ENCODE measurements at places on chromosomes 5 and 9.

- no peak for DNase-seq
Observed at GRCh38 chr9:23731353-23731752, 94.7 kb downstream of the ELAVL2 start.

- no peak for DNase-seq
Observed at GRCh38 chr5:144002876-144003275, 167.6 kb downstream of the YIPF5 start.

DNA sequence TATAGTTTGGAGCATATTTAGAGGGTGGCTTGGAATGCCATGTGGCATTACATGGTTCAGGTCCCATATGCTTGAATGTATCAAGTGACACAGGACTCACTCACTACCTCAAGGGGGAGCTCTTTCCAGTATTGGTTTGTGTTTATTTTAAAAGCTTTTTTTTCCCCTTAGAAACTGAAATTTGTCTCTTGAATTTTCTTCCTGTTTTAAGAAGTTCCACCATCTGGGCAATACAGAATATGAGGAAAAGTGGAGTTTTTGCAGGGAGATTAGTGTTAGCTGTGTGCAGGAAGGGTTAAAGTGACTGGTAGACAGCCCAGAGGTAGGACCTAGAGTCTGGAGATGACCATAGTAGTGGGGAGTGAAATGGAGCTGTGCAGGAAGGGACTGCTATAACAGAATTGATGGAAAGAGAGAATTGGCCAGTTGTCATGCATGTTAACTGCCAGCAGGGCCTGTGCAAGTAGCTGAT is 36.6 kb downstream of the CTNNA1 start:
- DNase-seq: peak; percentile 46

- DNase-seq: no peak
Observed at GRCh38 chr5:179121667-179122111, 61.5 kb downstream of the ZNF354C start.

DNA sequence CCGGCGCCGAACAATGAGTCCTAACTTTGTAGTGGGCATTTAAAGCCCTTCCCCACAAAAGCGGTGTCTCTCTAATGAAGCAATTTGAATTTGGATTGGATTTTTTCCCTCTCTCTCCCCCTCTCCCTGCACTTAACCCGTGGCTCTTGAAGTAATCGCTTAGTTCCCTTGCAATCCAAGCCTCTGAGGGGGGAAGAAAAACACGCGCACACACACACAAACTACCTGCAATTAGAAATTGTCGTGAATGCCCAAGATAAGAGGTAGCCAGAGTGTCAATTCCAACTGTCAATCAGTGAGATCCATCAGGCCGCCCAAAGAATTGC is 1.2 kb downstream of the LHX6 start:
- DNase-seq: no peak

- no peak for DNase-seq
Observed at GRCh38 chr5:142309747-142310318, 15.0 kb downstream of the SPRY4 start.

GRCh38 chr9:34501372-34501771 is 21.4 kb downstream of the ENHO start:
- DNase-seq: no peak

DNA sequence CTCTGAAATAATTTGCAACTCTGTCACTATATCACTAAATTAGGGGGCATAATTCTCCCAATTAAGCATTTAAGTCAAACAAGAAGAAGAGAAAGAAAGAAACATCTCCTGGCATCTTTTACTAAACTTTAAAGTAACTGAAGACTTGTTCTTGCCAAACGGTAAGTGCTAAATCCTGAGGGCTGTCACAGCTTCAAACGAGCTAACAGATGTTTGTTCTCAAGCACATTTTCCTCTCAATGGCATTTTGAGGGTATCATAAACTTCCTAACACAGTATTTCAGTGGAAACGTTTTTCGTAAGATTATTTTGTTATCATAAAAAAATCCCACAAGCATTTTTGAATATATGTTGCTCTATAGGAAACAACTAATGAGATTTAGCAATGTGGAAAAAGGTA is 169.5 kb upstream of the TAS2R1 start:
- no peak for DNase-seq

DNA sequence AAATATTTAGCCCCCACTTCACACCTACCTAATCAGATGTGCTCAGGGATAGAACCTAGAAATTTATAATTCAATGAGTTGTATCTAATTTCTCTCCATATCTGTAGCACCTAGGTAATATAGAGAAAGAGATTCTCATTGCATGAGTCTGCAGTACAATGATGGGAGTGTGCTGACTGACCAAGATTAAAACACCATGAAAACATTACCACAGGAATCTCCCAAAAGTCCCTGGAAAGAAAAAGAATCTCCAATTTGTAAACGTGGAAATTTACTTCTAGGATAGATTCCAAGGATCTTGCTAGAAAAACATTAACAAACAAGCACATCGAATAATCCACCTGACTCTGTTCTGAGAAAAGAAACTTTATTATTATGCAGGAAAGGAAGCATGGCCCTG is 45.0 kb upstream of the DMRTA1 start:
- peak; percentile 23 for DNase-seq

- no peak for DNase-seq
Observed at GRCh38 chr9:134390537-134390936, 64.3 kb downstream of the RXRA start.

GRCh38 chr5:60437308-60437707 is 262.7 kb downstream of the DEPDC1B start:
- no peak for DNase-seq

- no peak for DNase-seq
Observed at GRCh38 chr5:68233075-68233474, 17.5 kb downstream of the PIK3R1 start.

DNA sequence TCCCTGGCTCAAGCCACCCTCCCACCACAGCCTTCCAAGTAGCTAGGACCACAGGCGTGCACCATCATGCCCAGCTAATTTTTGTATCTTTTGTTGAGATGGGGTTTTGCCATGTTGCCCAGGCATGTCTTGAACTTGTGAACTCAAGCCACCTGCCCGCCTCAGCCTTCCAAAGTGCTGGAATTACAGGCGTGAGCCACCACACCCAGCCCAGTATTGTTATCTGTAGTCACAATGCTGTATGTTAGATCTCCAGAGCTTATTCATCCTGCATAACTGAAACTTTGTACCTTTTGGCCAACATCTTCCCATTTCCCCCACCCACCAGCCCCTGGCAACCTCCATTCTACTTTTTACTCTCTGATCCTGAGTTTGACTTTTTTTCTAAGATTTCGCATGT is 37.5 kb downstream of the CREBRF start:
- no peak for DNase-seq

GRCh38 chr5:174336479-174336878 is 291.0 kb downstream of the NSG2 start:
- no peak for DNase-seq

DNA sequence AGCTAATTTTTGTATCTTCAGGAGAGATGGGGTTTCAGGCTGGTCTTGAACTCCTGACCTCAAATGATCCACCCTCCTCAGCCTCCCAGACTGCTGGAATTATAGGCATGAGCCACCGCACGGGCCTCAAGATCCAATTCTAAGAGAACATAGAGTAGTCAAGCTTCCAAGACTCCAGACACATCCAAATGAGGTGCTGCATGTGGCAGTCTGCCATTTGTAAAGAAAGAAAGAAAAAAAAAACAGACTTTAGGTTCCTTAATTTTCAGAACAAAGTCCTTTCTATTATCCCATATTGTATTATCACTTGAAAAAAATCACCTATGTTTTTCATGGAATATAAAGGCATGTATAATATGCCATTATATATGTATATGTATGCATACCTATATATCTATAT is 2104.5 kb downstream of the MAT2B start:
- no peak for DNase-seq

DNA sequence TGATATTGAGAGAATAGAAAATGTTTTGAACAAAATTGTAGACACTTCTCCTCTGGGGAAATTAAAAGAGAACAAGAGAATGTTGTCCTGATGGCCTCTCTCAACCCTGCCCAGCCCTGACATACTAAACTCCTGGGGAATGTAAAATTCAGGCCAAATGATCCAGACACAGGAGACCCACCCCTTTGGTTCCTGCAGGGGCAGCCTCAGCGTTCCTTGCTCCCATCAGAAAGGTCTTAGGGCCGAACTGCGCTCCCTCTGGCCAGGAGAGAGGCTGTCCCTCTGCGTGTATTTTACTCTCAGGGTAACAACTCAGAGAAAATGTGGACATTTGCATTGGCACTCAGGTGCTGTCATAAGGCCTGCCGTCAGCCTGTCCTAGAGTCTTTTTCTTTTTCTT is 616.3 kb upstream of the KLF4 start:
- DNase-seq: no peak

GRCh38 chr5:57184322-57184721 is 10.5 kb downstream of the GPBP1 start:
- no peak for DNase-seq

GRCh38 chr5:78829811-78830527 is 155.1 kb downstream of the ARSB start:
- DNase-seq: no peak

GRCh38 chr9:124886866-124887492 is 25.0 kb downstream of the ARPC5L start:
- DNase-seq: no peak

GRCh38 chr9:16131264-16131663 is 578.4 kb downstream of the CCDC171 start:
- DNase-seq: peak; percentile 56

- peak; percentile 79 for DNase-seq
Observed at GRCh38 chr5:59587489-59588337, 305.8 kb downstream of the PDE4D start.

- DNase-seq: peak; percentile 65
Observed at GRCh38 chr5:111734013-111734412, 23.0 kb downstream of the NREP start.

DNA sequence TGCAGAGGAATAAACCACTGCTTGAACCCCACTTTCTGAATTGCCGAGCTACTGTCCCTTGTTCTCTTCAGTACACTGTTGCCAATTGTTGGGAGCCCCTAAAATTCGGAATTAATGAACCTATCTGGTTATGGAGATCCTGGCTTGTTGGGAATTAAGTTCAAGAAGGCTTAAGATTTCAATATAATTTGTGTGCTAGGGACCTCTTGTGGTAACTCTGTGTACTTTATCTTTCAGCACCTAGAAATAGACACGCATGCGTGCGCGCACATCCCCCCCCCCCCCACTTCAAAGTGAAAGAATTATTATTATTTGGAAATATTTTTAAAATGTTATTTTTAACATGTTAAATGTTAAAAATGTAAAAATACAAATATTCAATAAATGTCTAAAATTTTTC is 53.3 kb upstream of the FAM169A start:
- DNase-seq: peak; percentile 66

DNA sequence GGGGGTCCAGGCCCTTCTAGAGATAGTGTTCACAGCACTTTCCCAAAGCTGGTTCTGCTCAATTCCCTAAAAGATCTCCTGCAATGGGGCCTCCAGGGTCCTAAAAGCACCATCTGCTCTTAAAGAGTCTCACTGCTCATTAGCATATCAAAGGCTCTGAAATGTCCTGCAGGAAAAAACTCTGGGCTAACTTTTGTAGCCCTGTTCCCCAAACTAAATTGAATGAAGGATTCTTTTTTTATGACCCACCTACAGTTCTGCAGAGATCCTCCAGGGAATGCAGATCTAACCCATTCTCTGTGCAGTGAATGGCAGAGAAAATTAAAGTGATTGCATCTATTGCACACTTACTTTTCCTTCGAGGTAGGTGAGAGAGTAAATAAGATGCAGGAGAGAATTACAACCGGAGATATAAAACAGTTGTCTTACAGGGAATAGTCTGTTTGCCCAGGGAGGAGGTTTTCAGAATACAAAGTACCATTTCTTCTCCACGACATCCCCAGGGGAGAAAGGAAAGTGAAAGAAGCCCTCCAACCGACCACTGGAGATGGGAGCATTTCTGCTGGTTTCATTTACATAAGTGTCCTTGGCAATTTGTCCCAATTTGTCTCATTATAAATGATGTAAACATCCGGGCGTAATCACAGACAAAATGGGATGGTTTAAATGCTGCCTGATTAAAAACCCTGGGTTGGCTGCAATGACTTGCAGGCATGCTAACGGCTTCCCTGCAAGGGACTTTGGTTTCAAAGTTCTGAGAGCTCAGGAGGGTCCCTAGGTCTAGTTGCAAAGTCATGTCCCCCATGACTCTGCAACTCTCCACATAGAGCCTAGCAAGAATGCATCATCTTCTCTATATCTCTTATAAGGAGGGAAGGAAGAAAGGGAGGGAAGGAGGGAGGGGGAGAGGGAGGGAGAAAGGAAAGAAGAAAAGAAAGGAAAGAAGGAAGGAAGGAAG is 114.0 kb downstream of the KCNIP1 start:
- no peak for DNase-seq

GRCh38 chr5:69493396-69494133 is 975 bp downstream of the OCLN start:
- DNase-seq: peak; percentile 29

GRCh38 chr5:141762316-141762715 is 80.3 kb upstream of the ARAP3 start:
- no peak for DNase-seq

- no peak for DNase-seq
Observed at GRCh38 chr9:68669218-68669617, 35.8 kb upstream of the PIP5K1B start.

DNA sequence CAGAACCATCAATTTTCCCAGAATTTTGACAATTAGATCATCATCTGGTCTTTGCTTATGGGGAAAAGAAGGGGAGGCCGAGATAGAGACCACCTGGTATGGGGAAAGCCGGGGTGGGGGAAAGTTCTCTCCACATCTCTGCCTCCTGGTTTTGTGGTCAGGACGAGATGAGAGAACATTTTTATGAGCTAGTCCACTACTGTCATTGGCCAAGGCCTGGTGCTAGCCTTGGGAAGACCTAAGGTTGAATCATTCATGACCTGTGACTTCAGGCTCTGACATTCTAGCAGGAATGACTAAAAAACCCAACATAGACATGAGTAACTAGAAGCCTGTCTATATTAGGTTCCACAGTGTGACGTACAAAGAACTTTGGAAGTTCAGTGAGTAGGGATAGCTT is 135.2 kb downstream of the PTTG1 start:
- DNase-seq: peak; percentile 53

DNA sequence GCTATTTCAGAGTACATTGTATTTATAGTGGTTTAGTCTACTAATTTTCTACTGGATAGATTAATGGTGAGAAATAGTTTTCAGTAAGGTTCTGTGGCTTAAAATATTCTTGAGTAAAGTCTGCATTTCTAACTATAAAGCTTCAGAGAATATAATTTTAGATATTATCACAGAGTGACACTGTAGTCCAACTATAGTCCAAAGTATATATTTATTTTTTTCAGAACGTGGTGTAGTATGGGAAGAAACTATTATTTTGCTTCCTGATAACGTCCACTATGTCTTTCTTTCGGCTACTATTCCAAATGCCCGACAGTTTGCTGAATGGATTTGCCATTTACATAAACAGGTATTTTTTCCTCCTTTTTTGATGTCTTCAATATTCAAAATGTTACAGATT is 35.3 kb downstream of the MTREX start:
- no peak for DNase-seq

GRCh38 chr5:65041296-65042158 is 272.8 kb downstream of the CWC27 start:
- peak; percentile 45 for DNase-seq

DNA sequence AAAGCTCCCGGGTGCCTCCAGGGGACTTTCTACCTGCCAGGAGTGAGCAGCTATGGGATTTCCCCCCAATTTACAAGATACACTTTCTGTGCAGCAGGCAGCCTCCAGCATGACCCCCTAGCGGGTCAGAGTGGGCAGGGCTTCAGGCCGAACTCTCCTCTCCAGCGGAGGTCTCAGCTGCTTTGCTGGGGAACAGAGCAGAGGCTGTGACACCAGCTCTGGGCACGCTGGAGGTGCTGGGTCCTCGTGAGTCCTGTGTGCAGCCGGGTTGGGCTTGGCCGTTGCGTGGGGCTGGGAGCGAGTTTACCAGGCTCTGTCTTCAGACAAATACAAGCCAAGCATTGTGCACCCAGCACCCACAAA is 2.9 kb downstream of the NRARP start:
- no peak for DNase-seq
